Breast epithelium (tissue), 4 donors: ENCODE measurements at places on chromosomes 12 and 14. TPM values are rescaled to one million over a fixed set of nuclear protein-coding genes. Genes with fewer than 3 reads are reported as not detected.

GRCh38 chr12:62629971-62630739 lies 163.5 kb downstream of the MON2 start:
- no peak for DNase-seq

DNA sequence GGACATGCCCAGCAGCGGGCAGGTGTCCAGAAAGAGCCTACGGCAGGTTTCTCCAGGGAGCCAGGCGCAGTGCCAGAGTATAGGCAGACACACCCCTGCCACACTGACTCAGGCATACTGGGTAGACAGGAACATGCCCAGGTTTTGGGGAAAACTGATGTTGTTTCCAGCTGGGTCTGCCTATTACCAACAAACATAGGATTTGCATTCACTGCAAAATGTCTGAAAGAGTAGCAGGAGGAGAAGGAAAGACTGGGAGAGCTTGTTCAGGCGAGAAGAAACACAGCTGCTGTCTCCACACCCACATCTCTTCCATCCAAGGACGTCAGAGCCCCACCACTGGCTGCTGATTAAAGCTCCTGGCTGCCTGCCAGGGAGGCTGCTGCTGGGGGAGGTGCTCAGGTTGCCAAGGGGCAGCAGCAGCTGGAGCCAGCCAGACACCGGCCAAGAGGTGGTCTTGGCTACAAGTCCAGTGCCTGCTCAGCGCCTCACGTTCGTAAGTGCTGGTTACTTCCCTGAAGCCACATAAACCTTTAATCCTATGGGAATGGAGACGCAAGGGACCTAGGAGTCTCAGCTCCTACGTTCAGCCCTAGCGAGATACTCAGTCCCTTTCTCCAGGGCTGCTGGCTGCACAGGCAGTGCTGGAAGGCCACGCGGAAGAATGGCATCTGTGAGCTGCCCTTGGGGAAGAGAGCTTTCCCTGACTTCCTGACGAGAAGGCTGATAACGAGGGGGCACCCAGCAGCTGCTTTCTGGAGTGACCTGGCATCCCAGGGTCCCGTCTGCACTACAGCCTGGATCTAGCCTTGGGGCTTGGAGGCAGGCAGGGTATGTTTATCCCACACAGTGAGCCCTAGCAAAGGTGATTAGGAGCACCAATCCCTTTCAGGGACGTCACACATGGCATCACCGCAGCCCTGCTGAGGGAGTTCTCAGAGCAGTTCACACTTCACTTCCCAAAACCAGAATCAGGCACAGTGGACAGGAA lies 58.1 kb downstream of the PLEKHG3 start:
- no peak for DNase-seq

DNA sequence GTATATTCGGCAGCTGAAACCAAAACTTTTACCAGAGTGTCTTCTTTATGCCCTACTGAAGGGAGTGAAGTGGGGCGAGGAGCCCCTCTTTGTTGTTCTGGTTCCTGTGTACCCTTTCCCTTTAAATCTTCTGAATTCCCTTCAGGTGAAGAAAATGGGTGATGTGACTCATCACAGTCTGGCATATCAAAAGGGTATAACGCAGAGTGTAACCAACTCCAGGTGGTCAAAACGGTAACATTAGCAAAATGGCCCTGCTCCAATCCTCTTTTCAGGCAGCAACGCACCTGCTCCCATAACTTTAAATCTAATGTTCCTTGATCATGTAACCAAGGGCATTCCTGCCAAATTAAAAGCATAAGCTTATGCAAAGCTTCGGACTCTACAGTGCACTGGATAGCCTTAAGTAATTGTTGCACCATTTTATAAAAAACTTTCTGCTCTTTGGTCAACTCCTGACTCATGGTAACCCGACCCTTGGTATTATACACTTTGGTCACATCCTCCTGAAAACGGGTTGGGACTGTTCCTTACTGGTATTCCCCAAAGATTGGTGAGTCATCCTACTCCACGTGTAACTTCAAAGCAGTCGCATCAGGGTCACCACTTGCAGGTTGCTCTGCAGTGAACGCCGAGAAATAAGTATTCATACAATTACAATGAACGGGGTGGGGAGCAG lies 83.1 kb downstream of the KCNMB4 start:
- no peak for DNase-seq

DNA sequence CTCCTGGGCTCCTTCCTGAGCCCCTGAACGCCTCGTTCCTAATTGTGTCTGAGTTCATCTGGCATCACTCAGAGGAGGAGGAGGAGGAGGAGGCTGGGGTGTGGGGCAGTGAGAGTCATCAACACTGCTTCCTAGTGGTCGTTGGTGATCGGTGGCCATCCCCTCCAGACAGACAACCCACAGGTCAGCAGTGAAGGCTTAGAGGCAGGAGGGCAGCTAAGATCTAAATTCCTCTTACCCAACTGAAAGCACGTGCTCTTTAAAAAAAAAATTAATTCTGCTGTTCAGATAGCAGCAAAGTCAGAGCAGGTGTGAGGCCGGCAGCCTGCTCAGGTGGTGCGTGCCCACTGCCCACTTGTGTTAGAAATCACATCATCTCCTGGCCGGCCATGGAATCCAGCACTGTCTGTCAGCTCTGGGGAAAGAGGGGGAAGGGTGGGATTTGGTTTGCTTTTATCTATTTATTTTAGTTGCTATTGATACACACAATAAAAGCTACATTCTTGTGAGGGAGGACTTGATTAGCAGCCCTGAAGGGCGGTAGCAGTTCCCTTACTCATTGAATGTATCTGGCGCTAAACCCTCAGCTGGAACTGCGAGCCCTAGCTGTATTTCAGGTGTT lies 46.6 kb downstream of the PPP2R5C start:
- no peak for DNase-seq

DNA sequence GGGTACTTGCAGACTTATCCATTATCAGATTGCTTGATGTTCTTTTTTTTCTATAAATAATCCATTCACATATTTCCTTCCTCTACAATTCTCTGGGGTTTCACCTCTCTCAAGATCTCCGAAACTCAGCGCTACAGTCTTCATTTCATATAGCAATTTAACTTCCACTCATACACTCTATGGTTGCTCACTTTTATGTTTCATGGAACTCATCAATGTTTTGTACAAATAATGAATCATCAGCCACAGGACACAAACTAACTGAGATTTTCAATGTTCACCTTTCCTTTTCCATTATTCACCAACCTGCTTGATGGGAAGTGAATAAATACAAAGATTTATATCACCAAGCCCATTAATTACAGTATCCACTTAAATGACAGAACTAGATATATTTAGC lies 534.7 kb downstream of the LRFN5 start:
- DNase-seq: no peak

- DNase-seq: no peak
These were observed 15.8 kb downstream of the FAM222A start for GRCh38 chr12:109729371-109729781.

GRCh38 chr14:92223025-92223424 lies 99.9 kb upstream of the SLC24A4 start:
- DNase-seq: no peak

GRCh38 chr12:117527479-117527855 lies 166.0 kb upstream of the NOS1 start:
- DNase-seq: no peak

DNA sequence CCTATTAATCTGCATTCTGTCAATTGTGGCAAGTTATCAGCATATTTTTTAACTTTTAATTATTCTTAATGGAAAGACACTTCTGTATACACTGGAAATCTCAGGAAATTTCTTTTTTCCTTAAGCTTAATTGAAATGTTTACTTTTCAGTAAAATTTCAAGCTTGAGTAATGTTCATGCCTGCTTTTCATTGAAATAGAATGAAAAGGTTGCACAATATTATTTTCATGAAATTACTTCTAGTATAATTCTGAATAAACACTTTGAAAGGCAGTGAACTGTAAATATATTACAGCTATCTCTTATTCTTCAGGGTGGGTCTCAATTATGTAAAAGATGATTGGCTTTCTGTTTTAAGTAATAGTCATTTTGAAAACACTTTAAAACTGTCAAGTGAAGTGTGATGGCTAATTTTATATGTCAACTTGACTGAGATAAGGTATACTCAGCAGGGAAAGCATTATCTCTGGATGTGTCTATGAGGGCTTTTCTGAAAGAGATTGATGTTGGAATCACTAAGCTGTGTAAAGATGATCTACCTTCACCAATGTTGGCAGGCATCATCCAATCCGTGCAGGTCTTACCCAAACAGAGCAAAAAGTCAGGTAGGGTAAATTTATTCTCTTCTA lies 29.9 kb downstream of the CLEC2D start:
- DNase-seq: no peak

- DNase-seq: no peak
These were observed 213.7 kb downstream of the GXYLT1 start for GRCh38 chr12:41930866-41931437.

DNA sequence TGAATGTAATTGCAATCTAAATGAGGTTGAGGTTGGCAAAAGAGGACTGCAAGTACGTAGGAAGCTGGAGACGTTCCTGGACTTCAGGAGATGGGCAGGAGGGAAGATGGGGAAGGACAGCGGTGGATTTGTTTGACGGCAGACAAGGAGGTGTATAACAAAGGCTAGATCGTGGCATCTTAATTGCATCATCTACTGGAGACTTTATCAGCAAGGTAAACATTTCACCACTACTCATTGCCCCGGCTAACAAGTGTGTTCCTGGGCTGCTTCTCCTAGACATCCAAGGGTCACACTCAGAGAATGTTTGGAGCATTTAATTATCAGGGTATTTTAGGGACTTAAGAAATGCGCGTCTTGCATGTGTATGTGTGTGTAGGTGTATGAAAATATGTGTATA lies 128.5 kb downstream of the KCNK10 start:
- DNase-seq: no peak

EML5 gene
- total RNA-seq: 4.3 TPM

PLEKHG7 gene
- 0.33 TPM for total RNA-seq

TAS2R7 gene
- total RNA-seq: not detected

REP15 gene
- 3.3 TPM for total RNA-seq
